CD4-positive, alpha-beta T cell treated with Interleukin-1 beta for 1 hour (primary cell): ENCODE measurements at places on chromosomes 2 and 18.

- DNase-seq, result no peak
Observed at GRCh38 chr2:152513681-152514080, 178.7 kb downstream of the FMNL2 start.

DNA sequence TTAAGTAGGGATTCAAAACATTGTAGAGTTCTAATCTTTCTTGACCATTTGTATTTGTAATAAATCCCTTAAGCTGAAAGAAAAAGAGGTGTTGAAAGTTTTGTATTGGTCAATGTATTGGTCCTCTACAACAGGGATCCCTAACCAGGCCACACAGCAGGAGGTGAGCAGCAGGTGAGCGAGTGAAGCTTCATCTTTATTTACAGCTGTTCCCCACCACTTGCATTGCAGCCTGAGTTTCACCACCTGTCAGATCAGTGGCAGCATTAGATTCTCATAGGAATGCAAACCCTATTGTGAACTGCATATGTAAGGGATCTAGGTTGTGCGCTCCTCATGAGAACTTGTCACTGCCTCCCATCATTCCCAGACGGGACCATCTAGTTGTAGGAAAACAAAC is 715.7 kb upstream of the NXPH2 start:
- DNase-seq, result no peak

DNA sequence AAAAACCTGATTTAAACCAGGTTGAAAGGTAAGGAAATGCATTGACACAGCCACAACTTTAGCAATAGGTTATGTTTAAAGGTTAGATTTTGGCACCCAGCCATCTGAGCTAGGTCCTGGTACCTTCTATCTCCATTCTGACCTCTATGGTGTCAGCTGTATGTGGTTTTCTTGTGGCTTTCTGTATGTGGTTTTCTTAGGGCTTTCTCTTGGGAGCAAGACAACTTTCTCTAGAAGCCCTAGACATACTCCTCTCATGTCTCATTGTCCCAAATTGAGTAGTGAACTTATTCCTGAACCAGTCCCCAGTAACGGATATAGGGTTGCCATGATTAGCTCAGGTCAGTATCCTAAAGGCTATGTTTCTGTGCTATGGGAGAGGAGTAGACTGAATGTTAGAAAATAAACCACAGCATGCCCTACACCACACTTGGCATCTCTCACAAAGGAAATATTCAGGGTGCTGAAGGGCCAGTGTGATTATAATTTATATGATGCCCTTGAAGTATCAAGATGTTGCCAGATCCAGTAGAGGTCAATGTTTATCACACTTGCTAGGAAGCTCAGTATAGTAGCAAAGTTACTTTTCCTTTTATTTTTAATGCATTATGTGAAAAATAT is 176.1 kb downstream of the CAPN13 start:
- no peak for DNase-seq

DNA sequence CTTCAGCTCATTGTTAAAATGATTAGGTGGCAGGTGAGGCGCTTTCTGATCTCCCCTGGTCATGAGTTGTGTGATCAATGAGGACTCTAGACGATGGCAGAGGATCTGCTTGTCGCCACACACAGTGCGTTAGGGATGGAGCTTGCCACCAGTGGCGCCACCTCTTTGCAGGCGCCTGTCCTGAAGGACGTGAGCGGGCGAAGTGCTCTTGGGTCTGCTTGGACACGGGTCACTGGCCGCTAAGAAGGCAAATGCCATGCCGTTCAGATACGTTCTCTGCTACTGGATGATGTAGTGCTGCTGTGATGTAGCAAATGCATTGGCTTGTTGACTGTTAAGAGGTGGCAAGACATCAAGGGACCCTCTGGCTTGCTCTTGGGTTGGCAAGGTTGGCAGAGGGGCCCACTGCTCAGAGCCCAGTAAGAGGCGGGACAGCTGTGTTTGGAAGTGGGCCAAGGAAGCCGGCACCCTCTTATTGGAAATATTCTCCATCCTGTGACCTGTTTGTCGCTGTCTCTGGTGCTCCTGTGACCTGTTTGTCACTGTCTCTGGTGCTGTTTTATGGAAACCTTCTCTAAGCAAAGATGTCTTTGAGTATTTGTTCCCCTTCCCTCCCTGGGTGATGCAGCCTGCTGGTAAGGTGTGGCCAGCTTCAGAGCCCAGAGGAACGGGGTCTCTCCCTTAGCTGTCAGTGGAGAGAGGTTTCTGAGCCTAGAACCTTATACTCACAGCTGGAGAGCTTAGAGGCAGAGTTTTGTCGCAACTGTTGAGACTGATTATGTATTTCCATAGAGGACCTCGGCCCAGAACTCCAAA is 14.6 kb downstream of the LDLRAD4 start:
- DNase-seq, result no peak

GRCh38 chr2:2834516-2835254 is 503.6 kb upstream of the MYT1L start:
- no peak for DNase-seq

GRCh38 chr2:241356871-241357260 is 781 bp downstream of the FARP2 start:
- no peak for DNase-seq

DNA sequence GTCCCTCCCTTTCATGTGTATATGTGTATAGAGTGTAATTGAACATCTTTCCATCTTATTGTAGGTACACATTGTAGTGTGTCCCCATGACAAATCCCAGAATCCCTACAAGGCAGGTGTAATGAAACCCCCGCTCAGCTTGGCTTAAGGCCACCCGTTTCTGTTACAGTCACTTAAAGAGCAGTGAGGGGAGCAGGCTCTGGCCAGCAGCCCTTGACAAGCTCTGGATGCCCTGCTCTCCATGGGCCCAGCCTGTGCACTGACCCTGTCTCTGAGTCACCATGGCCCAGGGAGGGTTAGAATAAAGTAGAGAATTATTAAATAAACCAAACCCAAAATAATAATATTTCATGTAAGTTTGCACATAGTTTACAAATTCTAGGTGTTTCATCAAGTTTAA is 17.2 kb upstream of the MAL start:
- DNase-seq, result no peak

GRCh38 chr18:27428716-27429475 is 243.8 kb upstream of the CHST9 start:
- DNase-seq, result no peak

GRCh38 chr18:73366713-73367112 is 498.9 kb upstream of the NETO1 start:
- DNase-seq, result no peak

- DNase-seq, result no peak
Observed at GRCh38 chr2:53969285-53969967, 1.4 kb downstream of the PSME4 start.

- no peak for DNase-seq
Observed at GRCh38 chr2:127626175-127626574, 19.8 kb upstream of the GPR17 start.

DNA sequence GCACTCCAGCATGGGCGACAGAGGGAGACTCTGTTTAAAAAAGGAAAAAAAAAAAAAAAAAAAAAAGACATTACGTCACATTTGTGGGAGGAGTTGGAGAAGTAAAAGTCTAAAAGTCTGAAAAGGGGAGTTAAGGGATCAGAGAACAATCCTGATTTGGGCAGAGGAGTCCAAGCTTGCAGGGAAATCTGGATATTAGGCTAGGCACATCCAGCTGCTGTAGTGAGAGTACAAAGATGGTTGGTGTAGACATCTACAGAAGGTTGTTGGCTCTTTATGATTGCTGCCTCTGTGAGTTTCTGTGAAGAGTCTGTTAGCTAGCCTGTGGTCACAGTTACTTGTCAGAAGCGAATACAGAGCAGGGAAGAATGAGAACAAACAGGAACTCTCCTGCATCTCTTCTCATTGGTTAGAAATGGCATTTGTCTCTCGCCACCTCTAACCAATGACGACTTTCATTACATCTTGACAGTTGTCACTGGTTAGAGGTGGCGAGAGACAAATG is 3.3 kb upstream of the OSBPL6 start:
- peak; percentile 19 for DNase-seq

DNA sequence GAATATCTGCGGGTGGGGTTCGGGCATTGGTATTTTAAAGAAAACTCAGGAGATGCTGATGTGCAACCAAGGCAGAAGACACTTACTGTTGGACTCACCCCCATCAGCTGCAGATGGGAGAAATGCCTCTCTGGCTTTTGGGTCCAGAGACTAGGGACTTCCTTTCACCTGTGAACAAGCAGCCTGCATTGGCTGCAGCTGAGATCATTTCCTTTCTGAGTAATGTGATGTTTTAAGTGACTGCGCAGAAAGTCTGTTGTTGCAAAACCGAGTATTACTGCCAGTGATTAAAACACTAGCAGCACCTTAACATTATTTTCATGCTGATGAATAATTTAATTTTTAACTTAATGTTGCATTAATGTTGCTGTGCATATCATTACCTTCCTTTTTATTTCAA is 143.0 kb downstream of the TSN start:
- DNase-seq, result no peak

GRCh38 chr2:159880729-159881128 is 82.7 kb upstream of the CD302 start:
- no peak for DNase-seq

- DNase-seq, result no peak
Observed at GRCh38 chr2:120262761-120263428, 10.2 kb downstream of the RALB start.

- DNase-seq, result no peak
Observed at GRCh38 chr2:23687214-23687613, 239.7 kb downstream of the ATAD2B start.

DNA sequence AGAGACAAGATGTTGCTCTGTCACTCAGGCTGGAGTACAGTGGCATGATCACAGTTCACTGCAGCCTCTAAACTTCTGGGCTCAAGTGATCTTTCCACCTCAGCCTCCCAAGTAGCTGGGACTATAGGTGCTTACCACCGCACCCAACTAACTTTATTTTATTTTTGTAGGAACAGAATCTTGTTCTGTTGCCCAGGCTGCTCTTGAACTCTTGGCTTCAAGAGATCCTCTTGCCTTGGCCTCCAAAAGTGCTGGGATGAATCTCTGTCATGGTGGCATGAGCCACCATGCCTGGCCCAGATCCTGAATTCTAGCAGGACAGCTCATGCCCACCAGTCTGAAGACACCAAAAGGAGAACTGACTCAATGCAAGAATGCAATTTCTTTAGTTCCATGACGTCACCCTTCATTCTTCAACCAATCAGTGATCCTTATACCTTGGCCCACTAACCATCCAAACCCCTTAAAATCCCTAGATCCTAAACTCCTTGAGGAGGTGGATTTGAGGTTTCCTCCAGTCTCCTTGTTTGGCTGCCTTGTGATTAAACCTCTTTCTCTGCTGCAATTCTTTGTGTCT is 25.6 kb upstream of the CXXC1 start:
- DNase-seq, result no peak

GRCh38 chr2:238256594-238257104 is 16.8 kb upstream of the HES6 start:
- DNase-seq, result peak; percentile 80

GRCh38 chr2:214395040-214395439 is 15.8 kb upstream of the VWC2L start:
- no peak for DNase-seq

DNA sequence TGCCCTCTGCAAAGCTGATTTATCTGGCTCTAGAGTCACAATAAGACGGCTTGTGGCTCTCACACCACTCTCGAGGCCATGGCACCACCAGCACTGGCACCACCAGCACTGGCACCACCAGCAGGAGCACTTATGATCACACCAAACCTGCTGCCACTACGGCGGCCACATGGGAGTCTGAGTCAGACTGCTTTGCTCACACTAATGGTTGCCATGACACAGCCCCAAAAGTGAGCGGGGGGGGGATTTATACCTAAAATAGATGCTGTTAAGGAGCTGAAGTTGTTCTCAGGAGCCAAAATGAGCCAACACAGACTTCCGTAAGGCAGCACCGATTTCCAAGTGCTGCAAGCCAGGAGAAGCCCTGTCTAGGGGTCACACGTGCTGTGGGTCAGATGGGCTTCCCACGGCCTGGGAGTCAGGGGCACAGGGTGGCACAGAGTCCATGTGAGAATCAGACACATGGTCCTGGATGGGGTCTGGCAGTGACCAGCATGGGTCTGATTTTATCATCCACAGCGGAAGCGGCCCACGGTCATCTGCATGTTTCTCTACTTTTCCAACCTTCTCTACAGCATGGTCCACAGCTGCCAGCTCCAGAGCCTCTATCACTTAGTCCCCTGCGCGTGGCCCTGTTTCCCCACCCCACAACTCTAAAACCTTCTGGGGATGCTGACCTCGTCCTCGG is 16.7 kb downstream of the DNMT3A start:
- DNase-seq, result no peak

- DNase-seq, result no peak
Observed at GRCh38 chr2:80168801-80169200, 135.8 kb downstream of the LRRTM1 start.

GRCh38 chr18:49944663-49945062 is 131.3 kb upstream of the ACAA2 start:
- DNase-seq, result no peak

- DNase-seq, result no peak
Observed at GRCh38 chr2:128326346-128326745, 7.7 kb upstream of the HS6ST1 start.

DNA sequence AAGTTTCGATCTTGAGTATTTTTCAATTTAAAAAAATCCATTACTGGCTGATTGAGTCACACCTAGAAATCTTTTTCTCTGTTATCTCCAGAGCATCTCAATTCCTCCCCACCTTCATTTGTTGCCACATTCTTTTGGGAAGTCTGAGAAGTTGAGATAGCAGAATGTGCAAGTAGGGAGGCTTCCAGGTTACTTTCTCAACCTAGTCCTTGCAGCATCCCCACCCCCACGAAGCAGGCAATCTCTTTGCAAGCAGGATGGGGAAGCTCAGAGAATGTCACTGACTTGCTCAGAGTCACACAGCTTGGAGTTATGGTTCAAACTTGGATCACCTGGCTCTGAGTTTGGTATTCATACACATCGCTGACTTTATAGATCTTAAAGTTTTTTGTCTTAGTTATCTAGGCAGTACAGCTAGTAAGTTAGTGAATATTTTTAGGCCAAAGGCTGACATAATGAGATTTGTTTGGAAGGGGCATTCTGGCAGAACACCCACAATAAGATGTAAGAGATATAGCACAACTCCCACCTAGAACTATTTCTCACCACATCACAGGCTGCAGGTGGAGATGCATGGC is 25.9 kb upstream of the LCLAT1 start:
- DNase-seq, result no peak

- DNase-seq, result no peak
Observed at GRCh38 chr2:71550801-71551630, 97.7 kb downstream of the DYSF start.

- no peak for DNase-seq
Observed at GRCh38 chr18:73780218-73780617, 367.4 kb downstream of the FBXO15 start.

GRCh38 chr2:10407841-10408648 is 40.1 kb downstream of the ODC1 start:
- DNase-seq, result peak; percentile 46

- no peak for DNase-seq
Observed at GRCh38 chr2:236785611-236786057, 216.0 kb downstream of the ACKR3 start.

- DNase-seq, result no peak
Observed at GRCh38 chr18:55128437-55128836, 169.2 kb upstream of the CCDC68 start.
